ENCODE measurements at places on chromosomes 7 and 10.

- no peak for DNase-seq
Measured at GRCh38 chr10:51422311-51423120, 276.9 kb downstream of the CSTF2T start.

DNA sequence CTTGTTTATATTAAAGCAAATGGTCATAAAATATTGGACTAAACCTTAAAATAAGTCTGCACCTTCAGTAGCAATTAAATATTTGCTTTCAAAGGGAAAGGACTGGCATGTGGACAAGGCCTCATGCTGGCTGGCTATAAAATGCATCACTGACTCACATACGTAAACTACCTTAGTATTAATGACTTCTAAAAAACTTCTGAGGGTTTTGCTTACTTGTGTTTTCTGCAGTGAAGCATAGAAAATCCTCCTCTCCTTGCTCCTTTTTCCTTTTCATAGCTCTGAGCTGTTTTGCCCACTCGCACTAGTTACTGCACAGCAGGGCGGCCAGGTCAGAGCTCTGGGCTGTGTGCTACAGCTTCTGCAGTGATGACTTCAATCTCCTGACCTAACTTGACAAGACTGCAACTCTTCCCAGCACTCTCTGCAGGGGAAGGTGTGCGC, 82.3 kb downstream of the CUL2 start:
- DNase-seq = no peak

GRCh38 chr7:130393841-130394411, 13.6 kb downstream of the CPA1 start:
- no peak for DNase-seq

- DNase-seq = peak; percentile 17
Measured at GRCh38 chr7:32957326-32958045, at the start of gene FKBP9. TSS of gene FKBP9 (plus strand) at chr7:32957440. CDS start at chr7:32957574, 134 bp downstream.

- no peak for DNase-seq
Measured at GRCh38 chr7:132084776-132085388, 491.4 kb downstream of the PLXNA4 start.

DNA sequence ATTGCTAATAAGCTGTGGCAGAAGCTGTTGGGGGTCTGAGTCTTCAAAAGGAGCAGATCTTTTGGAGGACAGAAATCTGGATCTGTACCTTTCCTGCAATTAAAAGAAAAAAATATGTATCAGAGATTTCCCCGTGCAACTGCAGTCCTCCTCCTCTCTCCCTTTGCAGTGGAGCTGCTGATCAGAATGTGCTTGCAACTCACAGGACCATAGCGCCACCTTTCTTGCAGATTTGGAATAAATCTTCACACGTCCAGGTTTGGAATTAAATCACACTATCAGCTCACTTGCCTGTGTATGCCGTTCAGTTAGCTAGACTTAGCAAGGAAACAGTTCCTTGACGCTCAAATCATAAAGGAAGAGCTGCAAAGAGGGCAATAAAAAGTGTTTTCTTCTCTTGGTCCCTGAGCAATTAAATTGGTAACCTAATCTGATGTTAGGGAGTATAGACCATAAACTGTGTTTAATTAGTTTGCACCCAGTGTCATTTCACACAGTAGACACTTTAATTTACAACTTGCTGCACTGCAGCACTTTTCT, 77.4 kb downstream of the PON1 start:
- no peak for DNase-seq

GRCh38 chr10:62031507-62031906, 130.0 kb downstream of the ARID5B start:
- no peak for DNase-seq

- no peak for DNase-seq
Measured at GRCh38 chr7:157498657-157499056, 161.9 kb downstream of the DNAJB6 start.

- DNase-seq = no peak
Measured at GRCh38 chr7:30990673-30991170, 27.0 kb downstream of the GHRHR start.

DNA sequence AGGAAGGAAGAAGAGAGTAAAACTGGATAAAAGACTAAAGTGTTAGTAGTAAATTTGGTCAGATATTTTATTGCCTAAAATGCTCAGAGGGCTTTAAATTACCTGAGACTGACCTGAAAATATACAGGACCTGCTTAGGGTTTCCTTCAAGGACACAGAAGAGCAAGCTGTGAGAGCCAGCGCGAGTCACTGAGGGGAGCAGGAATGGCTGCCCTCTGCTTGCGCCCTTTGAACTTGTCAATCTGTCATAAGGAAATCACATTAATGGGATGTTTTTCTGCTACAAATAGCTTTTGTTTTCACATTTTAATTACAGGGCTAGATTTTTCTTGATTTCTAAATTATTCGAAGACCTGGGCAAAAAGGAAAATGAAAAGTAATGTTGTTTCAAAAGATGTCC, 26.9 kb downstream of the DNAJB9 start:
- DNase-seq = no peak

DNA sequence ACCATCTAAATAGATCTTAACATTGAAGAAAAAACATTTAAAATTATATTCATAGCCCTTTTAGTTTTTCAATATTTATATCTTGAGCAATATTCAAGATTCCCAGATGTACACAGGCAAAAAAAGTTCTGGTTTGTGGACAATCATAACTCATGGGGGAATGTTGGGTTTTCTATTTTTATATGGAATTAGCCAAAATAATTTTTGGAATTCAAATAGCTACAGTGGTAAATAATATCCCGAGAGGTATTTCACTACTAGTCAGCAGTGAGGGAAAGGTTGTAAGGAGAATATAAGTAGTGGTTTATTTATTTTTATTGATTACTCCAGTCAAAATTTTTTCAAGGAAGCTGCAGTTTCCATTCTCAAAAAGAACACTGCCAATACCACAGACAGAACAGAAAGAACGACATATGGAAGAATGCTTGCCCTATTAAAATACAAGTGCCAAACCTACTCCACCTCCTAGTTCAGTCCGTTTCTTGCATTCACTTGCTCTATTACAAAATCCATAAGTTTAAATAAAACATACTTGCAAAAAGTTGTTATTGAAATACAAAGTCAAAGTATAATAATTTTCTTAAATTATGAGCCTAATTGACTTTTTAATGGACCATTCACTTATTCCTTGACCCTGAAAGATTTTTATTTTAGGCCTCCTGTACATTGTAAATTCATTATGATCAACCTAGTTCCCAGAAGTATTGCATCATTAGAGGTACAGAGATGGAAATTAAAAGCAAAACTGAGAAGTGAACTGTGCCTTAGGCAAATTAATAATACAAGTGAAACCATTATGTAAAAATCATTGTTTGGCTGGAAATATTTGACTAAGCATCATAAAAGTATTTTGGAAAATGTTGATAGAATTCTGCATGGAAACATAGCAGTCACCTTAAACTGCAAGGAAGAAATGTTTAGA, 533.2 kb downstream of the PARD3 start:
- no peak for DNase-seq

DNA sequence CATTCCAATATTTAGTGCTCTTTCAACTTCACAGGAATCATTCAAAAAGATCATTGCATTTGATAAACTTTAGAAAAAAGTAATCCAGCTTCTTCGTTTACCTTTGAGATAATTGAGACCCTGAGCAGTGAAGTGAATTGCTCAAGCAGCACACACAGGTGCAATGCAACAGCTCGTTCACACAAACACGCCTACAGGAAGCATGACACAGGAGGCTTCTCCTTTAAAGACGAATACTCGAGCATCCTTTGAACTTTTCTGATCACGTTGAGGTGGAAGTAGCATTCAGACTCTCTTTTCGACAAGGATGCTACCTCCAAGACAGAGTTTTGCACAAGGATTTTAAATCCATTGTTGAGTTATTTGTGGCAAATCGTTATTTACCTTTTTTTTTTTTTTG, 18.0 kb upstream of the RSU1 start:
- peak; percentile 8 for DNase-seq

DNA sequence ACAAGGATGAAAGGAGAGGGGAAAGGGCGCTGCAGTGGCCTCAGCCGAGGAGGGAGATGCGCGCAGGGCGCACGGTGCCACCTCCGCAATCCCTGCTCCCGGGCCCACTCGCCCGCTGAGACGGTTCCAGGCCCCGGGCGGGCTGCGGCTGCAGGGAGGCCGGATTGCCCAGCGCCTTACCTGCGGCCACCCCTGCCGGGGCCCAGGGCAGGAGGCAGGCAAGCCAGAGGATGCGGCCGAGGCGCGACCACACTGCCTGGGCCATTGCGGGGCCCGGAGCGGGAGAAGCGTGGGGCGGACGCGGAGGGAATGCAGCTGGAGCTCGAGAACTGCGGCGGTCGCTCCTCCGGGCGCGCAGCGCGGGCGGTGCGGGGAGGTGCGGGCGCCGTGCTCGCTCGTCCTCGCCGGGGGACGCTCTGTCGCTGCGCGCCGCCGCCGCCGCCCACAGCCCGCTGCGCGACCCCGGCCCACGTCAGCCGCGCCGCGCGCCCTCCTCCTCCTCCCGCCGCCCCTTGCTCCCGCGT, at the start of gene TMEM130:
TMEM130 (minus strand) TSS at position 418 of the 524 bp plus-strand sequence; CDS start at position 265, 153 bp downstream.
- no peak for DNase-seq

- no peak for DNase-seq
Measured at GRCh38 chr10:29746080-29746797, 111.5 kb upstream of the SVIL start.

- no peak for DNase-seq
Measured at GRCh38 chr7:128703609-128704241, 31.6 kb downstream of the GARIN1A start.

DNA sequence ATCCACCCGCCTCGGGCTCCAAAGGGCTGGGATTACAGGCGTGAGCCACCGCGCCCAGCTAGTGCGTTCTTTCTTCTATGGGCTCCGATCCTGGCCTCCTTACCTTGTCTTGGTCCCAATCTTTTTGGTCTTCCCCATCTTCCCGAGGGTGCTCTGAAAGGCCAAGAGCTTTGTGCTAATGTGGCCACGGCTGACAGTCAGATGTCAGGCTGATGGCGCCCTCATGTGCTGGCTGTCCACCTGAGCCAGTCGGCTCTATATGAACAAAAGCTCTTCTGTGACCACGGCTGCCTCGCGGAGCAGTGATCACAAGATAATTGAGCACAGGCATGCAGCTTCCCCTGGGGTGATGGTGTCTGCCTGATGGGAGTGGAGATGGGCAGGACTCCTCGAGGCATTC, 11.0 kb upstream of the AHCYL2 start:
- DNase-seq = no peak

GRCh38 chr7:132630834-132631233, 54.6 kb upstream of the PLXNA4 start:
- DNase-seq = no peak

DNA sequence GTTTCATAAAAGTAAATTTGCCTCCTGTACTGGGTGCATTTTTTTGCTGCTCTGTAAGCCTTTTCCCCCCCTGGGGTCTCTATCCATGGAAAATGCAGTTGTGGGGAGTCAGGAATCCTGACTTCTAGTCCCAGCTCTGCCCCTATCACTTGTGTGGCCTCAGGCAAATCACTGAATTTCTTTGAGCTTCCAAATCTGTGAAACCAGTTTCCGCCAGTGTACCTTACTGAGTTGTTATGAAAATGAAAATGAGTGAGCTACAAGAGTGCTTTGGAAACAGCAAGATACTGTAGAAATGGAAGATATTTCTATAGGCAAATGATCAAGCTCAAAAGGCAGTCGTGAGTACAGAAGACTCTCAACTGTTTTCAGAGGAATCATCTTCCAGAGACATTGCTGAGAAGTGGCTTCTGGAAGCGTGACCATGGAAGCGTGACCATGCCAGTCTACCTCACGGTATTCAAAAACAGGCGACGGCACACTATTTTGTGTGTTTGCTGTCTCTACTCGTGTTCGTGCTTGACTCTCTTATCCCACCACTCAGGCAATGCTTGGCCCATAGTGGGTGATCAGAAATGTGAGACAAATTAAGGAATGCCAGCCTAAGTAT, 107.4 kb downstream of the ATXN7L1 start:
- DNase-seq = no peak

DNA sequence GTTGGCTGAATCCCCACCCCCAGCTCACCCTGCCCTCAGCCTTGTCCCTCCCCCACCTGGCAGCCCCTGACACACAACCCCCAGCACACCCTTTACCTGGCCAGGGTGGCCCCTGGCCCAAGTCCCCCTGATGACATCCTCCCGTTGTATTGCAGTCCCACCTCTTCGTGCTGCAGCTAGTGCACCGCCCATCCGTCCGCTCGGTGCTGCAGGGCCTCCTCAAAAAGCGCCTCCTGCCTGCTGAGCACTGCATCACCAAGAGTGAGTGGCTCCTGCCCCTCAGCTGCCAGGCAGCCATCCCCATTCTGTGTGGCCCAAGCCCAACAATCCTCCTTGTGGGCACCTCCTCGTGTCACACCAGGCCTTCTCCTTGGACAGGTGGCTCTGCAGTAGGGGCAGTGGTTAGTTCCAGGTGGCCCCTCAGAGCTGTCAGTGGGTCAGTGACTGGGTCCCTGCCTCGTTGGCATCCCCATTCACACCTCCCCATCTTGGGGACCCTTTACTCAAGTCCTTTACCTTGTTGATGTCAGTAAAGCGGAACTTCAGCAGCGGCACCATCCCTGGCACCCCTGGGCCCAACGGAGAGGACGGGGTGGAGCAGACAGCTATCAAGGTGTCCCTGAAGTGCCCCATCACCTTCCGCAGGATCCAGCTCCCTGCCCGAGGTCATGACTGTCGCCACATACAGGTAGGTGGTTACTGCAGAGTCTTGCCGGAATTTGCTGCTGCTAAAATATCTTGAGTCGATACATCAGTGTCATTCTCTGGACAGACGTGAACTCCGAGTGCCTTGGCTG, 14.3 kb downstream of the ZMIZ2 start:
- no peak for DNase-seq
